ENCODE measurements at places on chromosomes 1 and 21. TPM values are rescaled to one million over a fixed set of nuclear protein-coding genes. Genes with fewer than 3 reads are reported as not detected.

DNA sequence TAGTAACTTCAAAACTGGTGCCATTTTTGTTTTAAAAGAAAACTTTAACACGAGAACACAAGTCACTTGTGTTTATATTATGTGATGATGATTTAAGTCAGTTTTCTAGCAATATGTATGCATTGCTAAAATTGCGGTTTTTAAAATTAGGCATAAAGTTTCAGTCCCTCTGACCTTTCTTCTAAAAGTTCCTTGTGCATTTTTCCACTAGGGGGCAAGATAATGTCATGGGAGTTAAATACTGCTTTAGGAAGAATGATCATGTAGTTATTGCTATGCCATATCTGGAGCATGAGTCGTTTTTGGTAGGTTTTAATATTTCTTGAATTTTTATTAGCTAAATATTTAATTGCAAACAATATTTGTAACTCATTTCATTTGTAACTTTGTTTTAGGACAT lies 10.7 kb downstream of the CDC7 start:
- no peak overlapping the region for H3K27ac ChIP-seq
- H3K36me3 ChIP-seq, result no peaks in the 10 kb centered on the region
- H3K27me3 ChIP-seq, result no peaks in the 10 kb centered on the region
- peak; percentile 41 for DNase-seq

Gene ZNF326
- 8.1 TPM for total RNA-seq

GRCh38 chr1:228842094-228842775 lies 107.0 kb downstream of the RHOU start:
- H3K27ac ChIP-seq, result no peak overlapping the region
- H3K4me3 ChIP-seq, result no peak overlapping the region
- H3K27me3 ChIP-seq, result no peaks in the 10 kb centered on the region
- DNase-seq, result peak; percentile 74

Gene HS2ST1
- 24.7 TPM for total RNA-seq

DNA sequence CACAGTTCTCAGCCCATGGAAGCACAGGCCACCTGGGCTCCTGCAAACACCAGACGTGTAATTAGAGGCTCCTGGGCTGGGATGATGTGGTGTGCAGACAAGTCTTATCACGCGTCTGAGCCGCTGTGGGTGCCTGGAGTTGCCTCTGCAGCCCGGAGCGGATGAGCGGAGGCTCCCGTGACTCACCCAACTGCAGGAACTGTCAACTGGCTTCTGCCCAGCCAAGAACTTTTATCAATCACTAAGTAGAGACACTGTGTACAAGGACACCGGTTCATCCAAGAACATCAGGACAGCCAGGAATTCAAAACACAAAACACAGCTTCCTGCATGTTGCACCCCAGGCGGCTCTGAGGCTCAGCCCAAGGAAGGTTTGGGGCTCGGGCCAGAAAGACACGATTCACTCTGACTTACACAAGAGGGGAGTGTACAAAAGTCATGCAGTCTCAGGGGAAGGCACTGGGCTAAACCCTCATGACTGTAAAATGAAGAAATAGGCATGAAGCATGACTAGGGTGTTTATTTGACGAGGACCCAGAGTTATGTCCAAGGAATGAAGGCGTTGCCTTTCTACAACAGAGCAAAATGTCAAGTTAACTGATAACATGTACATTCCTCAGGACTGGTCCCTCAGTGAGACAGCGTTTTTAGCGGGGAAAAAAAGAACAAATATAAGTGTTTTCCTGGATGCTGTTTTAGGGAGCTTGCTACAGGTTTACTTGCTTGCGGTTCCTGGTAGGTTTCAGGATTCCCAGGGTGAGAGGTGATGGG lies 21.1 kb downstream of the ERRFI1 start:
- H3K4me3 ChIP-seq, result peak overlapping the region; percentile 26
- H3K4me1 ChIP-seq, result peaks cover 31% of the 10 kb centered on the region
- peak overlapping the region; percentile 96 for H3K27ac ChIP-seq
- DNase-seq, result peak; percentile 95
- H3K27me3 ChIP-seq, result no peaks in the 10 kb centered on the region

Gene ALX3
- not detected for total RNA-seq

DNA sequence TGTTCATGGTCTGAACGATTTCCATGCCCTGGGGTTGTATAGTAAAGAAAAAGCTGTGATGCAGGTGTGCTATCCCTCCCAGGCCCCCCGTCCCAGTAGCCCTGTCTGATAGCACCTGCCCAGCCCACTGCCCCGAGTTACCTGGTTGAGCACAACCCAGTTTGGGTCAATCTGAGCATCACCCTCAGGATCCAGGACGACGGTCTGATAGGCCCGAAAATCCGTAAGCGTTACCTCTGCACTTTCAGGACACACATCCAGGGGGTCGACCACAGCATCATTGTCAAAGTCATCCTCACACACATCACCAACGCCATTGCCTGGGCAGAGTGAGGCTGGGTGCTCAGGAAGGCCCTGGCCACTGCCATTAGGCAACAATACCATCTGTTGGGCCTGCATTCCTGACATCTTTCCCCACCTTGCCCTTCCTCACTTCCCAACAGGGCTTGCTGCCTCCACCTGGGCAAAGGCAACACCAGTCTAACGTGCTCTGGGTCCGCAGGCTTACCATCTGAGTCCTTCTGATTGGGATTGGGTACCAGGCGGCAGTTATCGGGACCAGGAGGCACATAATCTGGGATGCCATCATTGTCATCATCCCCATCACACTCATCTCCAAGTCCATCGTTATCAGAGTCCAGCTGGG lies 9.7 kb downstream of the THBS3 start:
- peaks cover 18% of the 10 kb centered on the region for H3K4me1 ChIP-seq
- H3K4me3 ChIP-seq, result no peak overlapping the region
- H3K27me3 ChIP-seq, result no peaks in the 10 kb centered on the region
- H3K27ac ChIP-seq, result no peak overlapping the region
- no peak for DNase-seq

Data from fibroblast of lung (primary cell).